GDM1 (cell line): ENCODE measurements at places on chromosomes 1 and 21.

DNA sequence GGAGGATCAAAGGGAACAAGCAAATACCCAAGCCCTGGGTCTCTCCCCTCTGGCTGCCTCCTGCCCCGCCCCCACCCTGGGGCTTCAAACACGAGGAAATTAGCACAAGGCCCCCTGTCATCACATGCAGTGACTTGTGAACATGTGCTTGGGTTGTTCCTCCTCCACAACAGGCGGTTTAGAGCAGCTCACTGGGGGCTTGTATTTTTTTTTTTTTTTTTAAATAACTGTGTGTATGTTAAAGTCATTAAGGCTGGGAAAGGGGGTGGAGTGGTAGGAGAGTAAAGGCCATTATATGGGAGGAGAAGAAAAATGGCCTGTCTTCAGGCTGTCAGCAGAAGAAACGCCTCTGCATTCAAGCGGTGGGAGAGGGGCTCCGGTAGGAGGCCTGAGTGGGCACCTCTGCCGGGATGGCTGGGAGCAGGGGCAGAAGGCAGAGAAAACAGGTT lies 64.2 kb downstream of the PLXNA2 start:
- no peak for DNase-seq

- no peak for DNase-seq
Measured at GRCh38 chr21:37757606-37758376, 158.5 kb downstream of the KCNJ6 start.

GRCh38 chr1:117653732-117654492 lies 48.1 kb downstream of the TENT5C start:
- DNase-seq, result no peak

GRCh38 chr1:3842912-3843311 lies 14.1 kb downstream of the CEP104 start:
- no peak for DNase-seq

DNA sequence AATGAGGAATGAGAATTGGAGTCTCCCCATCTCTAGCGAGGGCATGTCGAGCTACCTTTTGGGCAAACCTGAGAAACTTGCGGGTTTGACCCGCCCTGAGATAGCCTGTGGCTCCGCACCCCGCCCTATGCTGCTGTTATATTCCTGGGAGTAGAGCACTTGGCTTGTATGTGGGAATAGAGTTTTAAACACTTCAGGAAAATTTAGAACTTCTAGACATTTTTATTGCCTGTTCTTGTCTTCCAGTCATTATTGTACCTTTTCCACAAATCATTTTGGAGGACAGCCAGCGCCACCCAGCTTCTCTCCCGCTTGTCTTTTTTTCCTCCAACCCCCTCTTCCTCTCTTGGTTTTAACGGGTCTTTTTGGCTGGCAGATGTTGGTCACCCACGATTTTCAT lies 738 bp downstream of the GNPAT start:
- no peak for DNase-seq

DNA sequence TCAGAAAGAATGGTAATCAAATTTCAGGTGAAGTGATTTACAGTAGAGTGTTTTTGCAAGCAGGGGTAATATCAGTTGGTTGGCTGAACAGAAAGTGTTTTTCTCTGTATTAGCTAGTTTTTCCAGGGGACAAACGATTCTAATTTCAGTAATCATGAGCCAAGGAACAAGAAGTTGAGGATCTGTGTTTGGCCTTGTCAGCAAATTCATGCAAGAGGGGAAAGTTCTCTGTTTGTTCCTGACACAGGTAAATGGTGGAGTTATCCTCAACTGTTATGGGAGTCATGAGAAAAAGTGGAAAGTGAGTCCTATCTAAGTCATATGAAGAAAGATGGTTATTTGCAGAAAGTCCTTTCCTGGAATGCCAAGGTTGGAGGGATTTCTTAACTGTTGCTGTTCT lies 24.6 kb upstream of the SLC35A3 start:
- DNase-seq, result no peak

DNA sequence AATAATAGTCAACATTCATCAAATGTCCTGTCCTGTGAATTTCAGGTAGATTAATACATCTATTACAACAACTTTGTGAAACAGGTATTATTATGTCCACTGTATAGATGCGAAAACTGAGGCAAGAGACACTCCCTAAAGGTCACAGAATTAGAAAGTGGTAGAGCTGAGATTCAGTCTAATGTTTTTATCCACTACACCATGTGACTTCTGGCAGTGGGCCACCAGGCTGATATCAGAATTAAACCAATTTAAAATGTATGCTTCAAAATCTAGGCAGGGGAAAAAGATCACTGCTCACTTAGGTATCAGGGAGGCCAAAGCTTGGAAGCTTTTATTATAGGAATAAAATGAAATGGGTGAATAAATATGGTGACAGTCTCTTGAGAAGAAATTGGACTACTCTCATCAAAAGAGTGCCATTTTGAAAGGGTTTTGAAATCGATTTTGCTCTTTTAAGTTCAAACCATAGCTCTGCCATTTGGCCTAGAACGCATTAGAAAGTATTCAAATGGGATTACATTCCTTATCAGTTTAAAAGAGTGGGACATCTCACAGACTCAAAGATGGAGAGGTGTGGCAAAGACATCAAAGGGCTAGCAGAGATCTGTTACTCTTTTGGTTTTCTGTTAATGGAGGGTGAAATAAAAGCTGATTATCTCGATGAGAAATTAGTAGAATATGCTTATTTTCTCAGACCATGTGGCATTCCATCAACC lies 1.9 kb downstream of the DDAH1 start:
- no peak for DNase-seq

DNA sequence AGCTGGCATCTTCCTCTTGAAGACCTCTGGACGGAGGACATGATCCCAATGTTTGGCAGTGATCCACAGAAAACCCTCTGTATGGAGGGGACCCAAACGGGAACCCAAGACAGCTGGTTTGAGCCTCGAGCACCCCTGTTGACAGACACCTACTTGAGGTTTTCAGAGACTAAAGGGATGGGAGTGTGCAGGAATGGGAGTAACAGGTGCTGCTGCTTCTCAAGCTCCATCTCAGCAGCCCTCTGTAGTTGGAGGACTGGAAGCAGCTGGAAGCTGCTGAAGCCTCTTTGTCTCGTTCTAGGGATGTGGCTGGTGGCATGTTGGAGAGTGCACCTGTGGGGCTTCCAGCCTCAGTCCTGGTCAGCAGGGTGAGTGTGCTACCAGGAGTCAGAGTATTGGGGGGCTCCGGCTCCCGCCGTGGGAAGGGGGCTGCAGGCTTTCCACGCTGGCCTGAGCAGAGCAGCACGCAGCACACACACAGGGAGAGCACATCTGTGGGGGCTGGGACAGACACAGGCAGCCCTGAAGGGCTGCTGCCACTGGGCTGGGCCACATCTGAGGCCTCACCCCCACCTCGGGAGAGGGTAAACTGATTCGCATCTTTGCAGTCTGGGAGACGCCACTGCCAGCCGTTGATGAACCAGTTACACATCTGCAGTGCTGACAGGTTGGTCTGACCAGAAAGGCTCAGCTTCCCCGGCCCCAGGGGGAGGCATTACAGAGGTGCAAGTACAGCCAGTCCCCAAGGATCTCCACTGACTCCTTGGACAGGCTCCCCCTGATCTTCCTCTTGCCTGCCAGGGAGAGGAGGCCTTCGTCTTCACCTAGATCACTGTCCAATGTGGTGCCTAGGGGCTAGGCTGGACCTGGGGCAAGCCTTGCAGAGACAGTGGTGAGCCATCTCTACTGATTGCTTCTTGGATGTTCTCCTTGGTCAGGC lies 56.6 kb downstream of the ADSS2 start:
- DNase-seq, result no peak

DNA sequence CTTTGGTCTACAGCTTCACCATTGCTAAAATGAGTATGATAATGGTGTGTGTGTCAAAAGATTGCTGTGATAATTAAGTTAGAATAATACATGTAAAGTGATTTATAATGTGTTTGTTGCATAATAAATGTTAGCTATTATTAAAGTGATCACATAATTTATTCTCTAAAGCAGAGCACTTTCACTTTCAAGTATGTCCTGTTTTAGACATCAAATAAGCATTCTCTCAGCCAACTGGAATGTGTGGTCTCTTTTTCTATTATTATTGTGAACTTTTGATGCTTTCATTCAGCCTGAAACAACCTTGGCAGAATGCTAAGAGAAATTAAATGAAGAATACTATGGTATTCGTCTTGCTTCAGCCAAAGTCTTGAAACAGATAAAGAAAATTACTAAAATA lies 102.8 kb upstream of the COL11A1 start:
- DNase-seq, result no peak

DNA sequence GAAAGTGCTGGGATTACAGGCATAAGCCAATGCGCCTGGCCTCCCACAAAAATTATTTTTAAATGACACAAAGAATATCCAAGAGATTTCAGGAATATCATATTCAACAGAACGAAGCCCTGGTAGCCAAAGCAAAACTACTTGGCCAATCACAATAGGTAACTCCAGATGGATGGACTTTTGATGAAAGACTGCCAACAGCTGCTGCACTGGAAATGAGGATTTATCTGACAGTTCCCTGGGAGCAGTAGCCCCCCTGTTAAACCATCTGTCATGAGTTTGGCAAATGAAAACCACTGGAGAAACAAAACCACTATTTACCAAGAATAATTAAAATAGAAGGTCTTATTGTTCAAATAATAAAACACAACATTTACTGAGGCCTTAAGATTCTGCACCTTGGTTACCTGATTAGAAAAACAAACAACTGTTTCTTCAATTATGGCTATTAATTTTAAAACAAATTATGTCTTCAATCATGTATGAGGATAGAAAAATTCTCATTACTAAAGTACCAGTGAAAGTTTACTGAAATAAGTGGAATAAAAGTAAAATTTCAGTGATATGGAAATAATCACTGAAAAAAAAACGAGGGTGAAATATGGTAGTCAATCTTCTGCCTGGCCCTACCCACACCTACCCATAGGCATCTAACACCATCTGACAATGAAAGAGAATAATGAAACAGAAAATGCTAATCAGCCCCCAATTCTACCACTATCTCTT lies 34.3 kb upstream of the PSMG1 start:
- DNase-seq, result no peak

GRCh38 chr1:33036051-33036525 lies 595 bp downstream of the AK2 start:
- no peak for DNase-seq

GRCh38 chr1:66711420-66711819 lies 40.8 kb upstream of the DYNLT5 start:
- DNase-seq, result no peak

- DNase-seq, result no peak
Measured at GRCh38 chr21:39037807-39038405, 145.3 kb downstream of the PSMG1 start.

DNA sequence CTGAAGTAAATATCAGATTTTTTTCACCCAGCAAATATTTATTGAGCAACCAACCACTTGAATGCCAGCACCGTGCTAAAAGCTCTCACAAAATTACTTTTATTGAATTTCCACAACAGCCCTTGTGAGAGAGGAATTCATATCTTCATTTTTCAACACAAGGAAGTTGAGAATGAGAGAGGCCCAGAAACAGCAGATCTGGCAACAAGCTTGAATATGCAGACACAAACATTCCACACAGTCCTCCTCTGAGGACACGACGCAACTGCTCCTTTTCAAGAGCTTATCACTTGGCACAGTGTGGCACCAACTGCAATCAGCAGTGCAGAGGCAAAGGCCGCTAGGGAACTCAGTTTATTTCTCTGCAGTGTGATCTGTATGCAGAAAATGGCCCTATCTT lies 32.2 kb upstream of the IFNAR2 start:
- no peak for DNase-seq
